Urinary bladder (tissue), 4 donors: ENCODE measurements at places on chromosomes 2 and 18. TPM values are rescaled to one million over a fixed set of nuclear protein-coding genes. Genes with fewer than 3 reads are reported as not detected.

FZD7 gene
- 92.2 TPM for polyA plus RNA-seq

SP140 gene
- polyA plus RNA-seq = 1.0 TPM

CIB4 gene
- polyA plus RNA-seq = not detected

NEURL3 gene
- 0.04 TPM for polyA plus RNA-seq

GALNT13 gene
- 0.96 TPM for polyA plus RNA-seq

CHRND gene
- not detected for polyA plus RNA-seq

GALNT14 gene
- polyA plus RNA-seq = 1.1 TPM

DYNAP gene
- polyA plus RNA-seq = not detected

LCT gene
- not detected for polyA plus RNA-seq

VSNL1 gene
- 1.1 TPM for polyA plus RNA-seq

DBI gene
- 203 TPM for polyA plus RNA-seq

TMEM169 gene
- 0.65 TPM for polyA plus RNA-seq

RTTN gene
- polyA plus RNA-seq = 5.1 TPM

MOGAT1 gene
- polyA plus RNA-seq = not detected

LRRTM1 gene
- 1.1 TPM for polyA plus RNA-seq

DLX1 gene
- polyA plus RNA-seq = 0.41 TPM

RNMT gene
- 16.4 TPM for polyA plus RNA-seq

EHD3 gene
- 8.5 TPM for polyA plus RNA-seq

EFR3B gene
- 0.51 TPM for polyA plus RNA-seq

SCN3A gene
- polyA plus RNA-seq = 0.89 TPM

MC5R gene
- not detected for polyA plus RNA-seq

DSEL gene
- polyA plus RNA-seq = 3.3 TPM

TDRD15 gene
- not detected for polyA plus RNA-seq

TXNDC2 gene
- 0.08 TPM for polyA plus RNA-seq

PIEZO2 gene
- polyA plus RNA-seq = 5.9 TPM

REG3A gene
- not detected for polyA plus RNA-seq

SPDYA gene
- 0.04 TPM for polyA plus RNA-seq

TYMS gene
- polyA plus RNA-seq = 2.2 TPM

IL18RAP gene
- 0.41 TPM for polyA plus RNA-seq

UCN gene
- 1.5 TPM for polyA plus RNA-seq

USP37 gene
- polyA plus RNA-seq = 4.6 TPM
